Natural killer cell (primary cell): ENCODE measurements at places on chromosomes 4 and X. TPM values are rescaled to one million over a fixed set of nuclear protein-coding genes. Genes with fewer than 3 reads are reported as not detected.

Gene CSAG3
- not detected for total RNA-seq

Gene DMRTC1B
- total RNA-seq: 0.91 TPM

Gene ARHGAP36
- not detected for total RNA-seq

Gene CSN1S1
- not detected for total RNA-seq

Gene SSX2
- total RNA-seq: not detected

Gene TKTL1
- total RNA-seq: 28.8 TPM

Gene LEF1
- 24.5 TPM for total RNA-seq

Gene FOXR2
- total RNA-seq: not detected

Gene SLC10A4
- 0.19 TPM for total RNA-seq

Gene UGT2B15
- not detected for total RNA-seq

Gene STPG2
- total RNA-seq: 0.23 TPM

Gene TLR2
- total RNA-seq: 6.3 TPM

Gene CHRDL1
- total RNA-seq: not detected

Gene GABRG1
- not detected for total RNA-seq
